ENCODE measurements at places on chromosomes 7 and 10.

DNA sequence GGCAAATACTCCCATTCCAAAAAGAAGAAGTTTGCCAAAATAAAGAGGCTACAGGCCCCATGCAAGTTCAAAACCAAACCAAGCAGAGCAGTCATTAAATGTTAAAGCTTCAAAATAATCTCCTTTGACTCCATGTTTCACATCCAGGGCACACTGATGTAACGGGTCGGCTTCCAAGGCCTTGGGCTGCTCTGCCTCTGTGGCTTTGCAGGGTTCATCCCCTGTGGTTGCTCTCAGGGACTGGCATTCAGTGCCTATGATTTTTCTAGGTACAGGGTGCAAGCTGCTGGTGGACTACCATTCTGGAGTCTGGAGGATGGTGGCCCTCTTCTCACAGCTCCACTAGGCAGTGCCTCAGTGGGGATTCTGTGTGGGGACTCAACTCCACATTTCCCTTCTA lies 971.6 kb upstream of the MBL2 start:
- DNase-seq = no peak

DNA sequence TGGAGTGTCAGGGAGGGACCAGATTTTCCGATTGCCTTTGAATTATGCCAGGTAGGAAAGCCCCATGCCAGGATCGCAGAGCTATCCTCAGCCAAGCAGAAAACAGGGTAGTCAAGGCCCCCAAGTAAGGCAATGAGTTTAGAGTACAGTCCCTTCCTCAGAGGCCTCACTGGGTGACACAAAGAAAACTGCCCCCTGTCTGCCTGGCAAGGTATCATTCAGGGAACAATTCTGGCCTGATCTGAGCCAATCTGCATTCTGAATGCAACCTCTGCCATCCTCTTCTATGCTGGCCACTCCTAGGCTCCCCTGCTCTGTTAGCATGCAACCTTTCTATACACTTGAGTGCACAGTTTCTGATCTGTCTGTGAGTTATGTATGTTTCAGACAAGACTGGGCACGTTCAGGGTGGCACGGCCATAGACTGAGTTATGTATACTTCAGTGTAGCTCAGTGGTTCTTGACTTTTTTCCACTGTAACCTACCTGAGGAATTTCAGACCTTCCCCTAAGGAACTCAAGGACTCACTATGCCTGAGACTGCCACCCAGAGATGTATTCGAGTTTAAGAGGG lies 336.8 kb downstream of the PLXNA4 start:
- peak; percentile 26 for DNase-seq

DNA sequence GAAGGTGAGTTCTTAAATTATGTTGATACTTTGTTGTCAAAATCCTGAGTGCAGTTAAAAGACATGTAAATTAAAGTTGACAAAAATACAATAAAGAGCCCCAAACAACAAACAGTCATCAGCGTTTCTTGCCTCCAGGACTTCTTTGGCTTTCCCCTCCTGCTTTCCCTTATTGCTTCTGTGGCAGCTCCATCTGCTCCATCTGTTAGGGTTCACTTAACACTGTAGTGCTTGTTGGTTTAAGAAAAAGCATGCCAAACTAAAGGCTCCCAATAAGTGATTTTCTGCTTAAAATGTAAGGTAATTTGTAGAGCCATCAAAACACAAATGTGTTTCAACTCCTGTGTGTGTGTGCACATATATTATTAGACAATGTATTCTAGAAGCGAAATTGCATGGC lies 254.3 kb upstream of the GNAI1 start:
- DNase-seq = no peak

DNA sequence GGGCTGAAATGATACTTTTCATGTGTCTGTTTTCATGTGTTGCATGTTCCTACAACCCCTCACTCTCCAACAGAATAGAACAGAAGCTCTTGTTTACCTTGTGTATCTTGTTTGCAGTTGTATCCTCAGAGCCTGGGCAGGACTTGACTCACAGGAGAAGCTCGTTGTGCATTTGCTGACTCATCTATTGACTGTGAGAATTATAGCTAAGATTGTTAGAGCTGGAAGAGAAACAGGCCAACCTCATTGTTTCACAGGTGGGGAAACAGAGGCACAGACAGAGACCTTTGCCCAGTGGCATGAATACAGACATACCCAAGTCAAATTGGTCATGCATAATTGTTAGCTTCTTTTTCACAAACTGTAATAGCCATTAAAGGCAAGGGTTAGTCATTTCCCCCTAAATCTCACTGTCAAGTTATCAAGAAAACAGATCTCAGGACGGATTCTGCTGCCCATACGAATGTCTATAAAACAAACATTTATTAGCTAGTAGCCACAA lies 4.6 kb upstream of the TSPAN15 start:
- no peak for DNase-seq

DNA sequence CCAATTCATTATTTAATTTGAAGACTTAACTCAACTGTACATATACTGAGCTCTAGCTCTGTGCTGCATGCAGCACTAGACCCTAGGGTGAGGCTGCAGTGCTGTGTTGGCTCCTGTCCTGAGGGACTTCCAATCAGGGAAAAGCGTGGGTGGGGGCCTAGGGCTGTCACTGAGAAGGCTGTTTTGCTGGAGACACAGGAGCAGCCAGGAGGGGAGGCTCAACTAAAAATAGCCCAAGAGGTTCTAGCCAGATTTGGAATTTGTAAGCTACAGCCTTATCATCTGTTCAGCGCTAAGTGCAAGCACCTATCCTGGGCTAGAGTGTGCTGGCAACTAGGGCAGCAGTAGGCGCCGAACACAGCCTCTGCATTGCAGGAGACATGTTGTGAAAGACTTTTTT lies 121.1 kb downstream of the VWC2 start:
- DNase-seq = peak; percentile 80

GRCh38 chr10:125661431-125661940 lies 21.5 kb downstream of the TEX36 start:
- DNase-seq = no peak

- DNase-seq = no peak
These were observed 94.2 kb downstream of the LRMDA start for GRCh38 chr10:75525646-75526045.

DNA sequence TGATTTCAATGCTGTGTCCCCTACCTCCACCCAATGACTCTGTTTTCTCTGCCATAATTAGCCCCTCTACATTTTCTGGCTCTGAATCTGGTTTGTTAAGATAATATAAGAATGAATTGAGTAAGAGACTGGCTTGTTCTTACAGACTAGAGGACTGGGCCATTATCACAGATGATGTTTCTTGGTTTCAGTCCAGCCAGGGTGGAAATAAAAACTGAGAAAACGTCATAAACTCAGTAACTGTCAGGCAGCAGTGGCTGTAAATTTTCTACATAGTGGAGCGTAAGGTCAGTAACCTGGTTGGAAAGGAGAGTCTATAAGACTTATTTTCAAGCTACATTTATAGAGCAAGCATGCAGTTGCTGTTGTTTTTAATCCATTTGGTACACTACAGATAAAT lies 485.4 kb downstream of the HTR7 start:
- no peak for DNase-seq

- no peak for DNase-seq
These were observed 91.3 kb upstream of the ANK3 start for GRCh38 chr10:60480865-60481563.

- no peak for DNase-seq
These were observed 590.9 kb upstream of the ANKRD30A start for GRCh38 chr10:36534471-36535002.

DNA sequence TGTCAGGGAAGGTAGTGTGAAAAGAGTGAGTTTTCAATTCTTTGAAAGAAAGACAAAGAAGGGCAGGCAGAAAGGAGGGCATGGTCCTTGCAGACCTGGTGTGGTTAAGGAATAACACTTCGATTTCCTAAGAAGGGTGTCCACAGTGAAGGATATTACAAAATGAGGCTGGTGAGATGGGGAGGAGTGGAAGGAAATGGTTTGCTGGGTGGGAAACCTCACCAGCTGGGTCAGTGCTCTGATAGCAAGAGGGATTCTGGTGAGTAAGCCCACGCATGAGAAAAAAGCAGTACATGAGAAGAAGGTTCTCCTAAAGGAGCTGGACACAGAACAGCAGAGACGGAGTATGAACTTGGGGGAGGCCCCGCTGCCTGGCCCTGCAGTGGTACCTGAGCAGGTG lies 230.6 kb upstream of the PLXNA4 start:
- no peak for DNase-seq

GRCh38 chr10:50322077-50322476 lies 70.8 kb upstream of the ASAH2 start:
- no peak for DNase-seq

DNA sequence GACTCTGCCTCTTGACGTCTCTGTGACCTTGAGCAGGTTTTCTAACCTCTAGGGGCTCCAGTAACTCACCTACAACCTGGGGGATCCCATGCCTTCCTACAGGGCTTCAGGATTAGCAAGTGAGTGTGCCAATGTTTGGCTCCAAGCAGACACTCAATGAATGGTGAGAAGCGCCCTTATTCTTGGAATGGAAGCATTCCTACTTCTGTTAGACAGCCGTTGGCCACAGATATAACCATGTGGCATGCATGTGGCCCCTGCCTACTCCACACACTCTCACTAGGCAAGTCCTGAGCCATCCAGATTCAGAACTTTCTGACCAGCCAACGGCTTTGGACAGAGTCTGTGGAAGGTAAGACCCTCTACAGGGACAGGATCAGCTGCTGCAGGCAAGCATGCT lies 108.9 kb upstream of the LYZL2 start:
- DNase-seq = no peak

GRCh38 chr10:71547876-71548846 lies 151.4 kb downstream of the CDH23 start:
- peak; percentile 90 for DNase-seq

GRCh38 chr7:147053746-147054145 lies 937.1 kb downstream of the CNTNAP2 start:
- DNase-seq = no peak

DNA sequence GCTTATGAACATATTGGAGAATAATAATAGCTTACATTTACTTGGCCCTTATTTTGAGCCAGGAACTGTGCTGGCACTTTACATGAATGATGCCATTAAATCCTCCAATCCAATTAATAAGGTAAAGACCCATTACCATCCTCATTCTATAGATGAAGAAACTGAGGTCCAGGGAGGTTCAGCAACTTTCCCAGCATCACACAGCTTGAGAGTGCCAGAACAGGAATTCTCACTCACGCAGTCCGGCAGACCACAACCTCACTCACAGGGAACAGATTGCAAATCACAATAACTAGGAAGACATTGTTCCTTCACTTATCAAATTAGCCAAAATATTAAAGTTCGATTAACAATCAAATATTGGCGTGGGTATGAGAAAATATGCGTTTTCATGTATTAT lies 18.3 kb downstream of the GPRIN2 start:
- DNase-seq = peak; percentile 72

All from cardiac septum (tissue), 1 donor.